ENCODE measurements at places on chromosomes 16 and 17. TPM values are rescaled to one million over a fixed set of nuclear protein-coding genes. Genes with fewer than 3 reads are reported as not detected.

- peaks cover 5% of the 10 kb centered on the region for H3K4me1 ChIP-seq
- no peak for DNase-seq
- no peak overlapping the region for H3K4me3 ChIP-seq
- H3K27ac ChIP-seq = no peak overlapping the region
Measured at GRCh38 chr17:82973456-82974135, 105.8 kb upstream of the METRNL start.

DNA sequence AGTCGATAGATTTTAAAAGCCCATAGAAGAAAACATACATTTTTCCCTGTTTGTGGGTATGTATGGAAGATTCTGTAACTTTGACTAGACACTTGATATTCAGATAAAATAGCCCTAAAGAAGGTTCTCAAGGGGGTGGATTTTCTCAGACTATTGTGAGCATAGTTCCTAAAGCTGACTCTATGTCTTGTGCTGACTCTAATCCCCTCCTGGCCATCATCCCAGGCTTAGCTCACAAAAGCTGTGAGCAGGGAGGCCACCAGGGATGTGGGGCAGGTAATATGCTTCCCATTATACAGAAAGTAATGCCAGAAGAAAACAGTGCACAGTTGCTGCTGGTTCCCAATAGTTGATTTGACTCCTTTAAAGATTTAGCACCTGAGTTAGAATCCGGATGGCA, 32.0 kb downstream of the CDH13 start:
- H3K36me3 ChIP-seq = peaks cover 2% of the 10 kb centered on the region
- H3K27ac ChIP-seq = no peak overlapping the region
- no peak for DNase-seq
- no peaks in the 10 kb centered on the region for H3K27me3 ChIP-seq

GAS7 gene
- 6.9 TPM for total RNA-seq

- no peak for DNase-seq
- H3K27ac ChIP-seq = peak overlapping the region; percentile 18
- H3K36me3 ChIP-seq = no peaks in the 10 kb centered on the region
- no peak overlapping the region for H3K4me3 ChIP-seq
Measured at GRCh38 chr16:56744996-56745640, 15.2 kb downstream of the NUP93 start.

CCR7 gene
- not detected for total RNA-seq

CTRB1 gene
- total RNA-seq = not detected

GRCh38 chr16:3007059-3007956, 5.4 kb upstream of the CLDN9 start:
- H3K4me1 ChIP-seq = peaks cover 3% of the 10 kb centered on the region
- H3K27me3 ChIP-seq = peaks cover 21% of the 10 kb centered on the region
- H3K36me3 ChIP-seq = no peaks in the 10 kb centered on the region
- no peak overlapping the region for H3K27ac ChIP-seq

CCL3 gene
- total RNA-seq = not detected

AURKB gene
- total RNA-seq = 8.6 TPM

GRCh38 chr16:84360170-84360569, 8.2 kb upstream of the ATP2C2 start:
- H3K27ac ChIP-seq = no peak overlapping the region
- H3K4me3 ChIP-seq = no peak overlapping the region
- peaks cover 45% of the 10 kb centered on the region for H3K27me3 ChIP-seq

DNA sequence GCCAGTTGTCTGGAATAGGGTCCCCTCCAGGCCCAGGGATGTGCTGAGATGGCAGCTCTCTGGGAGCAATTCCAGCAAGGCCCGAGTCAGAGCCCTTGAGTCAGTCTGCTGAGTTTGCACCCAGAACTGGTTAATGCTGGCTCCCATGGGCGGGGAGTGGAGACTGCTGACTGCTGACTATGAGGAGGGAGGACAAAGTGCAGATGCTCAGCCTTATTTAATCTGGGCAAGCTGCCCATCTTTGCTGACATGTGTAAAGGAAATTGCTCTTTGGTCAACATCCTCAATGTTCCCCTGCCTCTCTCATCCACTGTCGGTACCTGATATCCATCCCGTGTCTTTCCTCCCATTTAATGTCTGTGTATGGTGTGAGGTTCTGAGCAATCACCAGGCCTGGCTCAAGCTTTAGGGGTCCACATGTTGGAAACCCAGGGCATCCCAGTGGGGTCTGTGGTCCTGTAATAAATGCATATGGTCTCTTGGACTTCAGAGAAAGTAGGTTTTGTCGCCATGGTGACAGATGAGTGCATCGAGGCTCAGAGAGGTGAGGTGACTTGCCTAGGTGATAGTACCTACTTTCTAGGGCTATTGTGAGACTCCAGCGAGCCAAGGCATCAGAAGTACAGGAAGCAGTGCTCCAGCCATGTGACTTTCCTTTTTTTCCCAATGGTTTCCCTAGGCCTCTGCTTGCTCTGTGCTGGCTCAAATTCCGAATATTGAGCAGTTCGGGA, 20.0 kb upstream of the RNF135 start:
- H3K4me3 ChIP-seq = no peak overlapping the region
- no peak overlapping the region for H3K27ac ChIP-seq
- no peaks in the 10 kb centered on the region for H3K36me3 ChIP-seq
- H3K27me3 ChIP-seq = no peaks in the 10 kb centered on the region
- peaks cover 6% of the 10 kb centered on the region for H3K4me1 ChIP-seq
- no peak for DNase-seq

NTN3 gene
- 2.1 TPM for total RNA-seq

OSGIN1 gene
- total RNA-seq = 2.5 TPM

EFCAB5 gene
- total RNA-seq = 0.37 TPM

PAQR4 gene
- total RNA-seq = 15.9 TPM

DNA sequence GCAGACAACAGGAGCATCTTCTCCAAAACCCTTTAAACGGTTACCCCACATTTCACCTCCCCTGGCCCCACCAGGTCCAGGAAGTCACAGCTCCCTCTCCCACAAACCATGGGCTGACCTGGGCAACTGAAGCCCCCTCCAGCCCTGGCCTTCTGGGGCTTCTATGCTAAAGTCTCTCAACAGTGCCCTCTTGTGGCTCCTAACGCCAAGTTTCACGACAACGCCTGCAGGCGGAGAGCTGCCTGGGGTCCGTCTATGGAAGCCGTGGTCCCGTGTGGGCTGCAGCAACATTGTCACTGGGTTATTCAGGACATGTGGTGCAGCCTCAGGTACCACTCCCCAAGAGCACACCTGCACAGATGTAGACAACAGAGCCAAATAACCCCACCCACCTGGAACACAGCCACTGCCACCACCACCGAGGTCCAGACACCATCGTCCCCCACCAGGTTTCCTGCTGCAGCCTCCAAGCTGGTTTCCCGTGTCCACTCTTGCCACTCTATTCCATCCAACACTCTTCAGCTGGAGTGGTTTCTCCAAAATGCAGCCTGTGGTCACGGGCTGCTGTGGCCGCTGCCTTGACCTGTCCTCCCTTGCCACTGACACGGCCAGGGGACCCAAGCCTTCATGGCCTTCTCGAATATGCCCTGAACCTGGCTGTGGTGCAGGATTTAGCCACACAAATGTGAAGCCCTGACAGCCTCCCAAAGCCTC, 19.1 kb downstream of the C16orf95 start:
- peaks cover 2% of the 10 kb centered on the region for H3K4me1 ChIP-seq
- no peak for DNase-seq
- peaks cover 9% of the 10 kb centered on the region for H3K36me3 ChIP-seq
- no peak overlapping the region for H3K4me3 ChIP-seq
- no peaks in the 10 kb centered on the region for H3K27me3 ChIP-seq

NMRAL1 gene
- 41.0 TPM for total RNA-seq

- H3K27me3 ChIP-seq = peaks cover 66% of the 10 kb centered on the region
- DNase-seq = no peak
- H3K27ac ChIP-seq = no peak overlapping the region
- H3K36me3 ChIP-seq = no peaks in the 10 kb centered on the region
Measured at GRCh38 chr16:54544553-54545180, 258.1 kb upstream of the IRX3 start.

KRT23 gene
- total RNA-seq = not detected

EPX gene
- not detected for total RNA-seq

DNA sequence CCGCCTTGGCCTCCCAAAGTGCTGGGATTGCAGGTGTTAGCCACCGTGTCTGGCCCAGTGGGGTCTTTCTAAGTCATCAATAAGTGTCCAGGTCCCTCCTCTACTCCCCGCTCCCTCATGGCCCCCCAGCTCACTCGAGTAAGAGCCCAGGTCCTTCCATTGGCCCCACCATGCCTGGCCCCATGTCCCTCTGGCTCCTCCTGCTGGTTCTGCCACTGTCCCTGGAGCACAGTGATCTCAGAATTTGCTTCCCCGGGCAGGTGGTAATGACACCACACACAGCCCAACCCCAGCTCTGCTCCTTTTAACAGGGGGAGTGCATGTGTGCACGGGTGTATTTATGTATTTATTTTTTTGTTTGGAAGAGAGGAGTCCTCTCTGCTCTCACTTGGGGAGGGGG, 19.6 kb downstream of the MGAT5B start:
- no peaks in the 10 kb centered on the region for H3K36me3 ChIP-seq
- H3K27ac ChIP-seq = no peak overlapping the region
- peaks cover 12% of the 10 kb centered on the region for H3K27me3 ChIP-seq
- no peak overlapping the region for H3K4me3 ChIP-seq
- no peaks in the 10 kb centered on the region for H3K4me1 ChIP-seq

GRCh38 chr16:49659356-49659755, 196.6 kb downstream of the ZNF423 start:
- DNase-seq = no peak
- no peak overlapping the region for H3K4me3 ChIP-seq
- H3K4me1 ChIP-seq = peaks cover 20% of the 10 kb centered on the region
- no peak overlapping the region for H3K27ac ChIP-seq
- no peaks in the 10 kb centered on the region for H3K36me3 ChIP-seq

- peaks cover 20% of the 10 kb centered on the region for H3K4me1 ChIP-seq
- H3K4me3 ChIP-seq = peak overlapping the region; percentile 81
- H3K27ac ChIP-seq = peak overlapping the region; percentile 69
- no peak for DNase-seq
Measured at GRCh38 chr16:2205967-2206313, 686 bp downstream of the MLST8 start.

GRCh38 chr17:32629563-32630190, 142.9 kb downstream of the CDK5R1 start:
- no peak for DNase-seq
- no peaks in the 10 kb centered on the region for H3K27me3 ChIP-seq
- peaks cover 8% of the 10 kb centered on the region for H3K36me3 ChIP-seq

DNA sequence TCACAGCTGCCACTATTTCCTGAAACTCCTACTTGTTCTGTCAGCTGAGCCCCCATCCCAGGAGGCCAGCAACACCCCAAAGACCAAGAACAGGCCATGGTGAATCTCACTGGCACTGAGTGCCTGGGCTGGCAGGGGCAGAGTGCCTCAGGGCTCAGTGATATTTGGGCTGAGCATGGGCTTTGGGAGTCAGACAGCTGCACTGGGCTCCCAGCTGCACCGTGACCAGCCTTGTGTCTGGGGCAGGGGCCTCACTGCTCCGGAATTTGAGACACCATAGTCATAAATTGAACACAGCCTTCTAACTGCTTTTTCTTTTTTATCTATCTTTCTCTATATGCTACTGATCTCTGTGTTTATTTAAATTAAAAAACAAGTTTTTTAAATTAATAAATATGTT, 1744.2 kb downstream of the TP53TG3F start:
- no peaks in the 10 kb centered on the region for H3K4me1 ChIP-seq
- H3K27me3 ChIP-seq = no peaks in the 10 kb centered on the region
- no peak overlapping the region for H3K27ac ChIP-seq
- H3K36me3 ChIP-seq = no peaks in the 10 kb centered on the region

SKAP1 gene
- not detected for total RNA-seq

TIMP2 gene
- total RNA-seq = 535 TPM

- H3K4me1 ChIP-seq = peaks cover 62% of the 10 kb centered on the region
- peaks cover 5% of the 10 kb centered on the region for H3K36me3 ChIP-seq
- peak overlapping the region; percentile 96 for H3K27ac ChIP-seq
Measured at GRCh38 chr16:4373909-4374742, 2.5 kb downstream of the VASN start.

- no peak overlapping the region for H3K4me3 ChIP-seq
- no peak for DNase-seq
- peaks cover 78% of the 10 kb centered on the region for H3K4me1 ChIP-seq
- no peaks in the 10 kb centered on the region for H3K27me3 ChIP-seq
Measured at GRCh38 chr17:40074175-40074512, 11.4 kb downstream of the THRA start.

VAT1L gene
- total RNA-seq = not detected

CWC25 gene
- total RNA-seq = 13.5 TPM

TSNAXIP1 gene
- total RNA-seq = 2.3 TPM

ENKD1 gene
- 6.4 TPM for total RNA-seq

DNA sequence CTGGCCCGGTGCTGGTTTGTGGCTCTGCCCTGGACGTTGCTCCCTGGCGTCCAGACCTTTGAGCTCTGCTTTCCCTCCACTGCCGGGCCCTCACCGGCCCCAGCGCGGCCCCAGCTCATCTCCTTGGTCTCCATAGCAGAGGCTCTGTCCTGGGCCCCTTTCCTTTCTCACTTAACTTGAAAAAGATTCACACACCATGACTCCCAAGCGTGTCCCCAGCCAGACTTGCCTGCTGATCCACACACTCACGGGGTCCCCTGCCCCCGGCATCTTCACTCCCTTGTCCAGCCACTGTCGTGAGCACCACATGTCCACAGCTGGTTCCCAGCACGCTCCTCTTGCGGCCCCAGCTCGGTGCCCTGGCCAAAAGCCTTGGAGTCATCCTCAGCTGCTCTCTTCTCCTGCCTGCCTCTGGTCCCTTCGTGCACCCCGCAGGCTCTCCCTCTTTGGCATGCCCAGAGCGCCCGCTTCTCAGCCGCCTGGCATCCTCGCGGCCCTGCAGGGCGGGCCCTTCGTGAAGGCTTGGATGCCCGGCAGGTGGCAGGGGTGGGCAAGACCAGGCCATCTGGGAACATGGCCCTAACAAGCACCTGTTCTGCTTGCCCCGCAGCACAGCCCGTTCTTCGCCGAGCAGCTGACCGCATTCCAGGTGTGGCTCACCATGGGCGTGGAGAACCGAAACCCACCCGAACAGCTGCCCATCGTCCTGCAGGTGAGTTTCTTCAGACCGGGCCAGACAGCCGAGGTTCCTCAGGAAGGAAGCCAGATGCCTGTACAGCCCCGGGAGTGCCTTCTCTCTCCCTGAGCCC, 145.6 kb upstream of the CHMP6 start:
- peaks cover 8% of the 10 kb centered on the region for H3K4me1 ChIP-seq
- no peak overlapping the region for H3K4me3 ChIP-seq
- H3K27ac ChIP-seq = no peak overlapping the region
- peak; percentile 91 for DNase-seq

SLC12A4 gene
- total RNA-seq = 138 TPM

Measured in chondrocyte (in vitro differentiated cells).